ENCODE measurements at places on chromosomes 4 and X. TPM values are rescaled to one million over a fixed set of nuclear protein-coding genes. Genes with fewer than 3 reads are reported as not detected.
A peak's percentile ranks its signal among the peaks of the same experiment; 100 is the strongest.

The GRIA2 gene
- not detected for total RNA-seq

The MFAP3L gene
- total RNA-seq: 4.0 TPM

The THAP6 gene
- 36.4 TPM for total RNA-seq

The UGT2B28 gene
- not detected for total RNA-seq

The GUCY1A1 gene
- not detected for total RNA-seq

The DGAT2L6 gene
- total RNA-seq: not detected

The MCTS1 gene
- 31.0 TPM for total RNA-seq

The ADH7 gene
- total RNA-seq: not detected

DNA sequence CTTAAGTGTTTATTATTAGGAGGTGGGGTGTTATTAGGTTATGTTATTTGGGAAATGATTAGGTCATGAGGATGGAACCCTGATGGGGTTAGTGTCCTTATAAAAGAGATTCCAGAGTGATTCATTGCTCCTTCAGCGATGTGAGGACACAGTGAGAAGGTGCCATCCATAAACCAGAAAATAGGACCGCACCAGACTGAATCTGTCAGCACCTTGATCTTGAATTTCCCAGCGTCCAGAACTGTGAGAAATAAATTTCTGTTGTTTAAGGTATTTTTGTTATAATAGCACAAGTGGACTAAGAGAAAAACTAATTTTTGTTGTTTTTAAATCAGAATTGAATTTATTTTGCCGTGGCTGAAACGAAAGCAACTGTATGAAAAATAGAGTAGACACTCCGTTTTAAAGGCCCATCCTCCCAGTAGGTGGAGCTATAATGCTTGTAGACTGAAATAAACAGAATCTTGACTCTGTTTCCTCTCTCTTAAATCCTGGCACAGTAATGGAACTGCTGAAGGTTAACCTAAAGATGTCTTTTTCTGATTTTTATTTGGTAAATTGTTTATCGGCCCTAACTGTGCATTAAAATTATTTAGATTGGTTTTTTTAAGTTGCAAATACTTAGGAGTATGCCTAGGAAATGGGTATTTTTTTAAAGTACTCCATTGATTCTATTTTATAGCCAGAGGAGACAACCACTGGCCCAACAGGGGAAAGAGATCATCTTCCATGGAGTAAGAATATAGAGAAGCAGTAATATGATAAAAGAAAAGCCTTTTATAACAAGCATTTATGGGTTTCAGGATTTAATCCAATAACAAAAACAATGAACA lies 133.2 kb upstream of the ADAMTS3 start:
- DNase-seq: no peak

DNA sequence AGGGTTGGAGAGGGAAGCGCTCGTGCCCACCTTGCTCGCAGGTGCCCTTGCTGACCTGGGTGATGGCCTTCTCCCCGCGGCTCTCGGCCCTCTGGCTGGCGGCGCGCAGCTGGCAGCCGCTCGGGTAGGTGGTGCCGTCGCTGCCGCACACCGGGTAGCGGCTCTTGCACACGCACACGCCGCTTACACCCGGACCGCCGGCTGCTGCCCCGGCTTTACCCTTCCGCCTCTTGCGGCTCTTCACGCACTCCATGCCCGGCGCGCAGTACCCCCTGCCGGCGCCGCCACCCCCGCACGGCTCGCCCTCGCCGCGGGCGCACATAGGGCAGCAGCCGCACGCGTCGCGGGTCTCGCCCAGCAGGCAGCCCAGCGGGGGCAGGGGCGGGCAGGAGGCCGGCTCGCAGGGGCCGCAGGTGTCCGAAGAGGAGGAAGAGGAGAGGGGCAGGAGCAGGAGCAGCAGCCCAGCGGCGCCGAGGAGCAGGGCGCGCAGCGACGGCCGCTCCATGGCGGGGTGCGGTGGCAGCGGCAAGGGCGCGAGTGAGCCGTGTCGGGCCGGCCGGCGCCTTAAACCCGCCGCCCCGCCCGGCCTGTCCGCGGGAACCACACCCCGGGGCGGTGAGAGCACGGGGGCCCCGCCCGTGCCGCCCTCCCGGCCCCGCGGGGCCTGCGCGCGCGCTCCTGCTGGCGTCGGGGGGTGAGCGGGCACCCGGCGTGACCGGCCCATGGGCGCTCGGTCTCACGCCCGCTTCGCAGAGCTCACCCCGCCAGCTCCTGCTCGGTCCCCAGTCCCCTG lies at the start of gene IGFBP7:
Gene IGFBP7 (minus strand): TSS at position 539 of the 793 bp plus-strand sequence. CDS start 34 bp downstream, at position 505.
- DNase-seq: no peak

GRCh38 chrX:140425712-140426395 lies 79.0 kb downstream of the SOX3 start:
- no peak for DNase-seq

DNA sequence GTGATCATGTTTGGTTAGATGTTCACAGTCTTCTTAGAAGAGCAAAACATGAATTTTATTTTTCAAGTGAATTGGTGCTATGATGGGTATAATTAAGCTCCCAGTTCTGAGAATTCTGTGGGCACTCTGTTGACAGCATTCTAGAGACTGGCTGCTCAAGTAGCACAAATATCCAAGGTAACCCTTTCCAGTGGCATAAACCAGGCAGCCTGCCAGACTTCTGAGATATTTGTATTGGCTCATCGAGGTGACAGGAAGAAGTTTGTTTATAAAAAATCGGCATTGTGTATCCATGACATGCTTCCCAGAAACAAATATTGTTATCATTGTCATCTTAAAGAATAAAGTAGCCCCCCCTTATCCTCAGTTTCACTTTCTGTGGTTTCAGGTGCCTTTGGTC lies 28.3 kb downstream of the LANCL3 start:
- DNase-seq: no peak

DNA sequence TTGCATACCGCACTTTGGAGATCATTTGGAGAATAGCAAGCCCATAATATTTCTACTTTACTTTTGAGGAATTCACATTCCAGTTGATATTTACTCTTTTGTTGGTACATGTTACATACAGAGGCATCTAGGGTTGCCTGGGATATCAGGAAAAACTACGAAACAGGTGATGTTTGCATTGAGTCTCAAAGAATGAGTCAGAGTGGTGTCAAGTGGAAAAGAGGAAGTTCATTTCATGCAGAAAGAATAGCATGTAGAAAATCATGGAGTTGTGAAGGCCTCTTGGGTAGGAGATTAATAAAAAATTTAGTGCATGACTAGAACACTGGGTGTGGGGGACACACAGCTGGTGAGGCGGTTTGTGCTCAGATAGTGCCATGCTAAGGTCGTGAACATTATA lies 33.5 kb upstream of the ELOVL6 start:
- no peak for DNase-seq

- no peak for DNase-seq
These were observed 22.8 kb upstream of the PRKG2 start for GRCh38 chr4:81237791-81238190.

DNA sequence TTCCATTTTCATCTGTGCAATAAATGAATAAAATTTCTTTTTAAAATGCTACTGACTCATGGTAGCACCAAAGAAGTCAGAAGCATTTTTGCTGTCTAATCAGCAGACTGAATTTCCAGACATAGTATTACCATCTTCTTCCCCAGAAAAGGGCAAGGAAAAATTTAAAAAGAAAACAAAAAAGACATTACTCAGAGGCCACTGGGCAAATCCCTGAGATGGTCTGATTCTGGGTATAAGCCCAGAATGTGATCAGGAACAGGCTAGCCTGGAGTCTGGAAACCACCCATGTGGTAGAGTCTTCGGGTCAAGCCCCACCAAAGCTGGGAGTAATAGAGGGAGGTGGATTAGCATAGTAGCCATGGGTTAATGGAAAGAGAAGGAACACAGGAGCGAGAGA lies 342.8 kb downstream of the FBXW7 start:
- DNase-seq: no peak

GRCh38 chrX:38675856-38676255 lies 114.5 kb downstream of the TSPAN7 start:
- no peak for DNase-seq

GRCh38 chr4:77821775-77822174 lies 2.6 kb upstream of the CNOT6L start:
- DNase-seq: peak; percentile 62

DNA sequence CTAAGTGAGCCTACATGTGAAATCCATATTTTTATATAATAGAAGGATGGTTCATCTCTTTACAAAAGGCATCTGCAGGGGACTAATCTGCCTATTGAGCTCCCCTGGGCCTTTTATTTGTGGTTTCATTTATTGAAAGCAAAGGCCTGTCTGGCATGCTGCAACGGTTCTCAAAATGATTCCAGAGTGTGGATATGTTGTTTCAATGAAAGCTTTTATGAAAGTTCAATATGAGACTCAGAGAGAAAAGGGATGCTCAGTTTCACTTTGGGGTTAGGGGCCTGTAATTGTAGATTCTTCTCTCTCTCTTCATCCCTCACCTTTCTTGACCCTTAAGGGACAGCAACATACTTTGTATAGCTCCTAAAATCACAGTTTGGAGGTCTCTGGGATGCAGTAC lies 204.2 kb upstream of the CASK start:
- no peak for DNase-seq

DNA sequence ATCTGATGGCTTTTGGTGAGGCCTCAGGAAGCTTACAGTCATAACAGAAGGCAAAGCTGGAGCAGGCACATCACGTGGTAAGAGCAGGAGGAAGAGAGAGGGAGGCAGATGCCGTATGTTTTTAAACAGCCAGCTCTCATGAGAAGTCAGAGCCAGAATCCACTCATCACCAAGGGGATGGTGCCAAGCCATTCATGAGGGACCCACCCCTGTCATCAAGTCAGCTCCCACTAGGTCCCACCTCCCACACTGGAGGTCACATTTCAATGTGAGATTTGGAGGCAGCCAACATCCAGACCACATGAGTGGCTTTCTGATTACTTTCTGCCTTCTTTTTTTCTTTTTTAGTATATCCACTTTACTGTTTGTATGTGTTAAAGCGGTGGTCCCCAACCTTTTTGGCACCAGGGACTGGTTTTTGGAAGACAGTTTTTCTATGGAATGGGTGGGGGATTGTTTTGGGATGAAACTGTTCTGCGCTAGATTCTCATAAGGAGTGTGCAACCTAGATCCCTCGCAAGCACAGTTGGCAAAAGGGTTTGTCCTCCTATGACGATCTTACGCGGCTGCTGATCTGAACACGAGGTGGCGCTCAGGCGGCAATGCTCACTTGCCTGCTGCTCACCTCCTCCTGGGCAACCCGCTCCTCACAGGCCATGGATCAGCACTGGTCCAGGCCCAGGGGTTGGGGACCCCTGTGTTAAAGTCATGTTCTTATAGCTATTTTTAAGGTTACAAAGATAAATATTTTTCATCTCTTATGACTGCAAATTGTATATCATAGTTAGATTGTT lies 61.7 kb downstream of the SLIT2 start:
- no peak for DNase-seq

DNA sequence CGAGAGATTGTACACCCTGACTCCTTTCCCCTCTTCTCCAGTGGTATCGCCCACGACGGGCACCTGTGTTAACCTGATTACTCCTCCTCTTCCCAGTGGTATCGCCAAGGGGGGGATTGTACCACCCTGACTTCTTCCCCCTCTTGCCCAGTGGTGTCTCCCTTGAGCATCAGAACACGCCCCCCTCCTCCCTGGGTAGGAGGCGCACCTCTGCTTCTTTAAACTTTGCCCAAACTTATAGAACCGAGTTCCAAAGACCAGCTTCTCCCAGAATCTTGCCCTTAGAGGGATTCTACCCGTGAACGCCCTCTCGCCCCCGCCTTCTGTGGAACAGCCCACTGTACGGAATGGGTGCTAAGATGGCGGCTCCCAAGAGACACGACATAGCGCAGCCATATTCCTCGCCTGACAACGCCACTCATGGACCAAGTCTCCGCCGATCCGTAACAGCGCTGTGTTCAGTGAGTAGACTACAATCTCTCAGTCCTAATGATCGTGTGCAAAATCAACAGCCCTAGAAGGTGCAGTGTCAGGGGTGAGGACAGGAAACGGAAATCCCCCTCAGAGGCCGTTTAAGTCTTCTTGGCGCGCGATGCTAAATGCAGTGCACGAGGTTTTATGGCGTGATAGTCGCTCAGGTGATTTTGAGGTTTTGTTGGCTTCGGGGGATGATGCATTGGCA lies 4.2 kb upstream of the ZNF157 start:
- DNase-seq: peak; percentile 63

DNA sequence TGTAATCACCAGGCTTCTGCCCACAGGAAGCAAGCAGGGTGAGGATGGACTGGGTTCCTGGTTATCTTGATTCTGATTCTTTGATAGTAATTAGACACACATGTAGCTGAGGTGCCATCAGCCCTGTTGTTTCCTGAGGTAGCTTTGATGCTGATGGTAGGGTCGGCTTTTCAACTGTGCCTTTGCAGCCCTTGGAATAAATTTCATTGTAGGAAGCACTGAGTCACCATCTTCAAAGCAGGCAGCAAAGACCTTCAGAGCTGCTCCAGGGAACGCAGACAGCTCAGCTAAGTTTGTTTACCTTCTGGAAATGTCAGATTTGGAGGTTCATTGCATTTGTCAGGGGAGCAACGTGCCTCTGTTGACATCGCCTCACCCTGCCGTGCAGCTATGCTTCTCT lies 135.4 kb downstream of the ASMT start:
- DNase-seq: no peak

DNA sequence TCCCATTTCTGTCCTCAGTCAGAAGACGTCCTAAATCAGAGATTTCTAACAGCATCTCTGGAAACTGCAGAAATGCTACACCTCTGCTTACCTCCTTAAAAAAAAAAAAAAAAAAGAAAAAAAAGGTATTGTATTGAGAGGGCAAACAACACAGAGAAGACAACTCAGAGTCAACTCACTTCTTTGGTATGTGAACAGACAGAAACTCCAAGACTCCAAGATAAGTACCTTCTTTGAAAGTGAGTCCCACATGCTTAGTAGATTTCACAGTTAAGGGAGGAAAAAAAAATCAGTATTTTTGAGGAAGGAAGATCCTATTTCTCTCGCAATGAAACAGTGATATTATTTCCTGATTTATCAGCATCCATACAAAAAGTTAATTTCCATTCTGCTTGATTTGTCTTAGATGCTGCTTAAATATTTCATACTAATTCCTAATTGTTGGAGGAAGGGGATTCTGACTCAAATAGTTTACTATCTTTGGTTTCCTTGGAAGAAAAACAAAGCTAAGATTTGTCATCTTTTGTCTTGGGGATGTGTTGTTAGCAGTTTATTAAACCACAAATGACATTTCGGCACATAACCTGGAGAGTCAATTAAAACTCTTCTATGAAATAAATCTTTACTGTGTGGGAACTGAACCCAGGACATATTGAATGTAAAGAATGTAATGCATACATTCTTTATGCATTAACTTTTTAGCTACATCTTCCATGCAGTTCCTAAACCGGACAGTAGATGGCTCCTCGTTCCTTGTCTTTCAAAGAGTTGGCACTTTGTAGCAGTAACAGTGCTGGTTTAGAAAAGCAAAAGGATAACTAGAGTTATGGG lies 4.7 kb downstream of the RASGEF1B start:
- peak; percentile 40 for DNase-seq
